Activated CD4-positive, alpha-beta T cell treated with anti-CD3 and anti-CD28 coated beads, Interleukin-2, amount 10 ng/mL, durations not matched to agents 24 days and 14 days (primary cell): ENCODE measurements at places on chromosomes 6 and 20.

DNA sequence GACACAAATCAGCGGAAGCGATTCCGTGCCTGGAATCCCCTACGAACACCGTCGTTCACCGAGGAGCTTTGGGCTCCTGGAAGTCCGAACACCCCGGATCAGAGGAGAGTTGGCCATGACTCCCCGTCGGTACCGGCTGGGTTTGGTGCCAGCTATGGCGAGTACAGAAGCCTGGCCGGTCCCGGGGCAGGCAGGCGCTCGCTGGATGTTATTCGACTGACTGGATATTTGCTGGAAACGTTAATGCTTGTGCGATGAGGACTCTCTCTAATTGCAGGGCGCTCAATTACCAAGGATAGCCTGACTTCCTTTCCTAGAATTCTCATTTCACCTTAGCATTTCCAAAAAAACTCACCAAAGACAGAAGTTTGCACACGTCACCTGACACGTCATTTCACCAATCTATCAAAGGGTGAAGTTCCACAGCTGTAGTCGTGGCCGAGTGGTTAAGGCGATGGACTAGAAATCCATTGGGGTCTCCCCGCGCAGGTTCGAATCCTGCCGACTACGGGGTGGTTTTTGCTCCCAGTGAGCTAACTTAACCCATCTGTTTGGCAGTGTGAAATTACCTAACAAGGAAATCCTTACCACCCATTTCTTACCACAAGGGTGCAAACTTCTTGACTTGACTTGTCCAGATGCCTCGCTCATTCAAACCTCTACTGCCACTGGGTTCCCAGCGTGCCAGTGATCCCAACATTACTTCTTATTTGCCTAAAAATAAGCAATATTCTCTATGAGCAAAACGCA is 22.7 kb upstream of the ZNF184 start:
- DNase-seq = peak; percentile 84

DNA sequence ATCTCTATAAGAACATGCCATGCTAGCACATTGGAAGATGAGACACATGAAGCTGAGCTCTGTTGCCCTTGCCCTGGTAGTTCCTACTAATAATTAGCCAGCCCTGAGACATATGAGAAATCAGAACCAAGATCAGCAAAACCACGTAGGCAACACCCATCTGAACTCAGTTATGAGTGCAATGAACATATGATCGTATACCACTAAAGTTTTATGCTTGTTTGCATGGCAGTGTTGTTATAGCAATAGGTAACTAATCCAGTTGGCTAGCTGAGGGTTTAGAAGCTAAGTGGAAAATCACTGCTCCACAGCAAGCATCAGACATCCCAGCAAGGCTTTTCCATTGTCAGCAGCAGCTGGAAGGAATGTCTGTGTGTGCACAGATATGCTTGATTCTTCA is 180.7 kb downstream of the BTBD3 start:
- DNase-seq = no peak

GRCh38 chr6:38157905-38158304 is 338.4 kb downstream of the ZFAND3 start:
- no peak for DNase-seq

GRCh38 chr6:46090115-46091079 is 39.4 kb upstream of the ENPP4 start:
- DNase-seq = peak; percentile 83

- no peak for DNase-seq
Measured at GRCh38 chr6:50589751-50590470, 123.4 kb upstream of the TFAP2D start.

- DNase-seq = no peak
Measured at GRCh38 chr20:12640251-12640650, 368.5 kb upstream of the SPTLC3 start.

GRCh38 chr6:47579040-47579439 is 101.5 kb downstream of the CD2AP start:
- no peak for DNase-seq

GRCh38 chr20:43541214-43541613 is 17.6 kb upstream of the SGK2 start:
- no peak for DNase-seq

DNA sequence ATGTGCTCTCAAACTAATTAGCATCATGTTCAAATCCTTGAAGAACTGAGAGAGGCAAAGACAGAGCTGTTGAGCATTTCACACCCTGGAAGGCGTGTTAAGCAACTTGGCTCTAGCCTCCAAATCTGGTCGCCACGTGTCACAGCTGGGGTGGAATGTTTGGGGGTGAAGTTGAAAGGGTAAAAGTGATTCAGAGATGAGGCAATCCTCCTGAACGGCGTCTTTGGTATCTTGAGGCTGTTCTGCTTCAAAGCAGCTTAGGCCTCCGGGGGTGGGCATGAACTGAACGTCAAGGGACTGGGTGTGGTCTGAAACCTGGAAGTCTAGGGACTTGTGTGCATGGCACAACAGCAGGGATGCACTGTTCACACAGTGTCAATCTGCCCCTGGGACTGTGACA is 62.3 kb downstream of the TRAM2 start:
- DNase-seq = no peak

DNA sequence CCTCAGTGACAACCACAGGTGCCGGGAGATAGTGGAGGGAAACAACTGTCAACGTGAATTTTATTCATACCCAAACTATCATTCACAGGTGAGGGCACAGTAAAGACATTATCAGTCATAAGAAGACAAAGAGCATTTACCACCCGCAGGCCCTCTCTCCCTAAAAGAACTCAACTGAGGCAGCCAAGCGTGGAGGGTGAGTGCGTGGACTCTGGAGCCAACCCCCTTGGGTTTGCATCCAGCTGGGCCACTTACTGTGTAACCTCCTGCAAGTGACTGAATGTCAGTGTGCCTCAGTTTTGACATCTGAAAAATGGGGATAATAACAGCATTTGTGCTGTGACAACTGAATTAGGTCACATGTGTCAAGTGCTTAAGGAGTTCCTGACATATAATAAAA is 70.6 kb upstream of the KCNK16 start:
- no peak for DNase-seq

DNA sequence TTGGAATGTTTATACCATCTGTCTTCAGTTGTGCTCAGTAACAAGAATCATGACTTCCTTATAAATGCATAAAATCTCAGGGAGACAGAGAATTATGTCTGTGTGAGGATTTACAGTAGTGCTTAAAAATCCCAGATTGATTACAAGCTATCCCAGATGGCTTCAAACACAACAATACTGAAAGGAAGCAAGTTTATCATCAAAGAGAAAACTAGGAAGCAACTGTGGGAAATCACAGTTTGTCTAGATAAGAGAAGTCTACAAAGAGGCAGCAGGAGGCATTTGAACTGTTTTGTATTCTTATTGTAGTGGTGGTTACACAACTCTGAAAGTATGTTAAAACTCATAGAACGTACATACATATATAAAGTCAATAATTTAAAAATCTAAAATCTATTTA is 104.4 kb upstream of the SALL4 start:
- no peak for DNase-seq

DNA sequence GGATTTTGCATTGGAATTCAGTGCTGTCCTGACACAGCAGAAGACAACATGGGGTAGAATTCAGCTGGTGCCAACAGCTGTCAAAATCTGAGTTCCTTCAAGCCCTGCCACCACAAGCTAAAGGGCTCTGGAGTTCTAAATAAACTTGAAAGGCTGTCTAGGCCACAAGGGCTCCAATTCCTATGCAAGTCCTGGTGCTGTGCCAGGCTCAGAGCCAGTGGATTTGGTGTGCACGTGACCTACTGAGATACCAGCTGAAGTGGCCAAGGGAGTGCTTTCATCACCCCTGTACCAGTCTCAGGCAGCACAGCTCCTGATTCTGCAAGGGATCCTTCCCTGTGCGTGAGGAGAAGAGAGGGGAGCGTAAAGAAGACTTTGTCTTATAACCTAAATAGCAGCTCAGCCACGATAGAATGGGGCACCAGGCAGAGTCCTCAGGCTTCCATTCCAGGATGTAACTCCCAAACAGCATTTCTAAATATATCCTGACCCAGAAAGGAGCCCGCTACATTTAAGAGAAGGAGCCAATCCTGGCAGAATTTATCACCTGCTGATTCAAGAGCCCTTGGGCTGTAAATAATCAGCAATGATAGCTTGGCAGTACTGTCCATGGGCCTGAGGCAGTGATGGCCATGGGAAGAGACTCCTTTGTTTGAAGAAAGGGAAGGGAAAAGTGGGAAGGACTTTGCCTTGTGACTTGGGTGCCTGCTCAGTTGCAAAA is 881.2 kb upstream of the EPHA7 start:
- DNase-seq = no peak
